Right lung (tissue), 10 donors: ENCODE measurements at places on chromosomes 3 and 15.

GRCh38 chr3:100400419-100400779 lies 490 bp downstream of the TOMM70 start:
- no peak for DNase-seq

DNA sequence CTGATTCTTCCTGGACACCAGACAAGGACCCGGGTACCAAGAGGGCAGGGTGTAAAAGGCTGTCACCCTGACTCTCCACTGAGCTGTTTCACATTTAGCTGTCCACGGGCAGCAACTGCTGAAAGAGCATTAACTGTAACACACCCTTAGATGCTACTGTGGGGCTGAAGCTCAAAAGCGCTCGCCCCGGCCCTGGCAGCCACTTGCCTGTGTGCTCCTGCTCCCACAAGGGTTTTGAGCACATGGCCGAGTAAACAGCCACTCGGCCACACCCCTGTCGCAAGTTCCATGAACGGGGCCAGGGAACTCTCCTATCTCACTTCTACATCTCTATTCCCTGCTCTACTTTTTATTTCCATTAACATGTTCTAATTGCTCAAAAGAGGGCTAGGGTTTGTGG lies 421.7 kb downstream of the TUSC7 start:
- no peak for DNase-seq

DNA sequence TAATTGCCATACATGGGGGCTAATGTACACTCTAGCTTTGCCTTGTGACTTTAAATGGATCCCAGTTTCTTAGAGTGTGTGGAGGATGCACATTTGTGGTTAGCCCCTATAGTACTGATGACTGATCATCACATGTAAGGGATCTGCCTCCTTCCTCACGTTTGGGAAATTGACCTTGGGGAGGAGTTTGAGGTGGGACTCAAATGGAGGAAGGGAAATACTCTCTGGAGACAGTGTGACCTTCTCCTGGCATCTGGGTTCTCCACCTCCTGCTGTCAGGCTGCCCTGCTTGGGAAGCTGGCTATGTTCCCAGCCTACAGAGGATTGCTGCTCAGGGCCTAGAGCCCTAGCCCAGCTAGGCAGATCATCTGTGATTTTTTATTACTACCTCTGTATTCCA lies 48.7 kb downstream of the PPM1L start:
- no peak for DNase-seq

- DNase-seq, result no peak
These were observed 25.9 kb downstream of the SMAD3 start for GRCh38 chr15:67091071-67091979.

GRCh38 chr3:156892701-156893100 lies 66.5 kb downstream of the LEKR1 start:
- no peak for DNase-seq

DNA sequence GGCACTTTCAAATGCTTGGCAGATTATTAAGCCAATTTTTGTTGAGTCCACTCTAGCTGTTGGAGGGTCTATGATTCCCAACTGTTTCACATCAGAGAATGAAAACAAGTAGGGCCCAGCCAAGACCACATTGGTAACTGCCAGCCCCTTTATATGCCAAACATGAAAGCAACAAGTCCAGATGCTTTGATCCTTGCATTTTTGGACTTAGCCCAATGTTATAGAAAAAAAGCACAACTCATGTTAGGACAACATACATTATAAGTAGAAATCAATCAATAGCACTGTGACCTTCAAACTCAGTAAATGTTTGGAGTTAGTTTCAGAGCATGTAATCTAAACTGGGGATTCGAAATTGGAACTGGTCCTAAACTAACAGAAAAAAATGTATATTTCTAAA lies 674.7 kb downstream of the MECOM start:
- peak; percentile 67 for DNase-seq

- DNase-seq, result no peak
These were observed 30.7 kb upstream of the DUSP7 start for GRCh38 chr3:52086976-52087663.
